ENCODE measurements at places on chromosomes 1 and 21.
A peak's percentile ranks its signal among the peaks of the same experiment; 100 is the strongest.

DNA sequence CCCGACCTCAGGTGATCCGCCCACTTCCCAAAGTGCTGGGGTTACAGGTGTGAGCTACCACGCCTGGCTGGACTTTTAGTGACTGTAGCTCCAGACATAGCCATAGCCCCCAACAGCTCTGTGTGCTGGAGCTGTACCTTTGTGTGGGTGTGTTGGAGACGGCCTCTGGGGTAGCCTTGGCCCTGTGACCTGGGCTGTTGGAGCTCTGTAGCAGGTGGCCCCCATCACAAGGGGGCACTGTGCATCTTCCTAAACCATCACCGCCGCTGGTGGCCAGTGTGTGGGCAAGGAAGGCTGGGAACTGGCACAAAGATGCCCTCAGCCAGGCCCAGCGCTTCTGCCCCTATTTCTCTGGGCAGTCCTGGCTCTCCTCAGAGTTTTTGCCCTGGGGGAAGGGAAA is 38.4 kb upstream of the FOXO6 start:
- DNase-seq = peak; percentile 55

GRCh38 chr21:42189860-42190485 is 29.0 kb upstream of the ABCG1 start:
- DNase-seq = no peak

DNA sequence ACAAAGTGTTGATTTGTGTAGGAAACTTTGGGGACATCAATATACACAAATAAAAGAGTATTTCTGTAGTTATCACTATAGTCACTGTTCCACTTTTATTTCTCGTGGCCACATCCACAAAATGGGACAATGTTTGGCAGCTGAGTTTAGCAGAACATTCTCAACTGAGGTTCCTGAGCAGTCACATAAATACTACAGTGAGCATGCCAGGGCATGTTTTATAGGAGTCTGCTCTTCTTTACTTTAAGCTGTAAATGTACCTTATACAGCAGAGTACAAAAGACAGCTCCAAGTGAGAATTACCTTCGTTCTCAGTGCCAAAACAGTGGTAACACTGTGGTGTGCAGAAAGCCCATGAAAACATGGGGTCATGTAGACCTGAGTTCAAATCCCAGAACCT is 5.0 kb downstream of the BTG3 start:
- DNase-seq = no peak

DNA sequence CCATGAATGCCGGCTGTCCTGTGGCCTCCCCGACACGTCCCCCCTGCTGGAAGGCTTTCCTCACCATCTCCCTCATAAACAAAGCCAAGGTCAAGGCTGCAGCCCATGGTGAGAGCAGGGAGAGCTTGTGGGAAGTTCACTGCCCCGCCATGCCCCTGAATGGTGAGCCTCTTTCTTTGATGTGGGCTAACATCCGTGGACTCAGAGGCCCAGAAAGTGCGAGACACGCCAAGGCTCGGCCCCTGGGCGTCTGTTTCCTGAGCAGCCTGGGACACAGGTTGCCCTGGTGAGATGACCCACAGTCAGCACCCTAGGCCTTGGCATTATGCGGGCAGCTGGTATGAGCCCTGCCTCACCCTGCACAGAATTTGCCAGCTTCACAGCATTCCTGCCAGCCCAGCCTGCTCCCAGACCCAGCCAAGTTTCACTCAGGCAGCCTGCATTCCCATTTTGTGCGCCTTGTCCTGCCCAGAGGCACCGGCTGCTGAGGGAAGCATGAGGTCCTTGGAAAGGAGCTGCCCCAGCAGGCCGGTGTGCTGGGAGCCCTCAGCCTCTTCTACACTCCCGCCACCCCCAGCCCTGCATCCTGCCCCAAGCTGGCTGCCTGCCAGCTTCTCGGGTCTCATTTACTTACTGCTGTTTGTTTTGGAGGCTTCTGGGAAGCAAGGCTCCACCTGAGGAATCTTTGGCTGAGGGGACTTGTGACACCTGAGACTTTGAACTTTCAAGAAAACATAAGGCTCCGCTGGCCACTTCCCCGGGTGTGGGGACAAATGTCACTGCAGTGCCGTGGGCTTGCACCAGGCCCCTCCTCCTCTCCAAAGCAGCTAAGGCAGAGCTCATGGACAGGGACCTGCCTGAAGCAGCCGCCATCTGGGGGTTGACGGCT is 31.9 kb downstream of the NEK2 start:
- no peak for DNase-seq

GRCh38 chr1:232820431-232820830 is 15.2 kb downstream of the MAP10 start:
- no peak for DNase-seq

- DNase-seq = peak; percentile 37
These were observed 95.5 kb downstream of the NEGR1 start for GRCh38 chr1:72186733-72187307.
